ENCODE measurements at places on chromosomes 6 and 20.

DNA sequence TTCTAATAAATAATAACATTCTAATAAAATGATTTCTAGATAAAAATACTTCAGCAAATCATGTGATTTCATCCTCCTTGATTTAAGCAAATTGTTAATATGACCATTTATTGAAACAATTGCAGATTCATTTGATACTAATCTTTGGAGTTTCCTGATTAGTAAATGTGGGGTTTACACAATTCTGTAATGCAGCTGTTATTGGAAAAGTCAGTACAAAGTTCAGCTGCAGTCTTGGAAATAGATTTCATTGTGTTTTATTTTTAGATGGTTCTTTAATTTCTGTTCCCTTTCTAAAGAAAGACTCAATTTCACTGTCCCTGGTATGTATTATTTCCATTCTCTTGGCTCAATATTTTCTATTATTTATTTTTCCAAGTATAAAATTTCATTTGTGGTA lies 342.0 kb downstream of the TBC1D32 start:
- DNase-seq: no peak

- DNase-seq: peak; percentile 17
These were observed 6.3 kb upstream of the LOC128125822 start for GRCh38 chr6:63565727-63566596.

- no peak for DNase-seq
These were observed 59.2 kb upstream of the EYA2 start for GRCh38 chr20:46835418-46835817.

DNA sequence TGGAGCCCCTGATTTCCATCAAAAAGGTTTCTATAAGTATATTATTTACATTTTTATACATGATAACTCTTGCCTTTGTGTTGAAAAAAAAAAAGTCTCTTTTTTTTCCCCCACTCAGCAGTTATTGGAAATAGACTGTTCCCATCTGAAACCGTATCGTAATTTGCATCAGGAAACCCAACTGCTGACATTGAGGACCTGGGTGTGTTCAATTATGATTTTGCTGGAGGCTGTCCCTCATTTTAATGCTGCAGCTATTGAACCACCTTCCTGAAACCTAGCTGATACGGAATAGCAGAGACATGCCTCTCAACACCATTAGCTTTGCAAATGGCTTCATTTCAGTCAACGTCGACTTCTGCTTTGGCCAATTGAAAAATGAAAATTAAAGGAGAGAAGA lies 98.9 kb downstream of the ZNF217 start:
- no peak for DNase-seq

- DNase-seq: peak; percentile 71
These were observed 92.1 kb downstream of the TASP1 start for GRCh38 chr20:13546497-13547131.

- peak; percentile 85 for DNase-seq
These were observed 11.0 kb downstream of the UQCC2 start for GRCh38 chr6:33700391-33701050.

DNA sequence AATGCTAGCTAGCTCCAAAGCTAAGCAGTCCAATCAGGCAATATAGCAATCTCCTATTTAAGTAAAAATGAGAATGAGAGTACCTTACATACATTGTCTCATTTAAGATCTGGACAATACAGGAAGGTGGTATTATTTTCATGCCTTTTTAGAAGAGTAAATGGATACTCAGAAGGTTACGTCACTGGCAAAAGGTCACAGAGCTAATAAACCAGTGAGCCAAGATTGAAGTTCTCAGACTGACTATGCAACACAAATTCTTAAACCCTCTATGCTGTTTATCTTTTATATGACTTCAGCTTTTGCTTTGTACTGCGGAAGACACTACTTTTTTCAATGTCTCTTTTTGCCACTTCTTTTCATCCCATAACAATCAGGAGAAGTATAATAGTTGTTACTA lies 135.2 kb upstream of the PRL start:
- DNase-seq: no peak

GRCh38 chr6:91865889-91866288 lies 1279.0 kb upstream of the MAP3K7 start:
- DNase-seq: no peak

DNA sequence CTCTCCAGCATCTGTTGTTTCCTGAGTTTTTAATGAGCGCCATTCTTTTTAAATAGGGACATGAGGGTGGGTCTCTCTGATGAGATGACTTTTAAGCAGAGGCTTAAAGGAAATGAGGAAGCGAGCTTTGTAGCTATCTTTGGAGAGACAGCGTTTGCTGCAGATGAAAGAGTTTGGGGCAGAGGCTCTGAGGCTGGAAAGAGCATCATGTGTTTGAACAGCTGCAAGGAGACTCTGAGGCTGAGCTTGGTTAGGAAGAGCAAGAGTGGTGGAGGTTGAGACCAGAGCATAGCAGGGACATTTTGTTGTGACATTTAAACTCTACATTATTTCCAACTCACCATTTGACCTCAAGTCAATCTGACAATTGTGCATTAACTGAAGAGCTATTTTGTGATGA lies 38.3 kb upstream of the TMX4 start:
- no peak for DNase-seq

GRCh38 chr6:4344317-4344899 lies 209.0 kb upstream of the ECI2 start:
- DNase-seq: no peak

GRCh38 chr6:39113788-39114187 lies 1.2 kb downstream of the SAYSD1 start:
- DNase-seq: no peak

- no peak for DNase-seq
These were observed 211.5 kb downstream of the GRM1 start for GRCh38 chr6:146240322-146240721.

- DNase-seq: no peak
These were observed 17.3 kb downstream of the TRAF3IP2 start for GRCh38 chr6:111588366-111588765.

GRCh38 chr6:39156801-39157200 lies 41.8 kb upstream of the SAYSD1 start:
- no peak for DNase-seq

DNA sequence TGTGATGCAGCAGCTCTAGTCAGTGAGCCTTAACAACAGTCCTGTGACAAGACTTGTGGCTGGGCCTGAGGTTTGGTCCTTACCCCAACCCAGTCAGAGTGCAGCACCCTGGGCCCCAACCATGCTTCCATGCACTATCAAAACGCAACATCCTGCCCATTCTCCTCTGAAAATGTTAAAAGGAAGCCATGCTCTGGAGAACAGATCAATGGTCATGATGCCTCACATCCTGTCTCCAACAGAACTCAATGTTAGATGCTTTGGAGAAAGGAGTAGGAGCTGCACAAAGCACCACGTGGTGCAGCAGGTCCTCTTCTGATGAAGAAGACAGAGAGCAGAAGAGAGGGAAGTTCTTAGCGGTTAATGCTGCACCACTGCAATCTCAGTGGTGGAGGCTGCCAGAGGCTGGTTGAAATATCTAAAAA lies 41.9 kb downstream of the TRAM2 start:
- no peak for DNase-seq

DNA sequence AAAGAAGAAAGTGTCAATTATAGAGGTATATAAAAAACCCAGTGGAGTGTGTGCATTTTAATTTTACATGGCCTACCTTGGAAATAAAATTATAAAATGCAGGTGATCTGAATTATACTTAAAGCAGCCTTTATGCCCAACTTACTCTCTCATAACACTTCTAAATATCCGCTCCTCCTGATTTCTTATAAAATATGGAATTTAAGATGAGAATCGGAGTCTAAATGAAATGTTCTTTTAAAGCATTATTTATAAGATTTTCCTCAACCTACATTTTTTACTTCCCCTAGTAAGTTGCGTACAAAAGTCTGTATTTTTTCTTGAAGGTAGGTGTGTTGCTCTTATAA lies 3.5 kb downstream of the CITED2 start:
- DNase-seq: no peak

- DNase-seq: no peak
These were observed 124.9 kb downstream of the KLHL32 start for GRCh38 chr6:97049253-97050011.

DNA sequence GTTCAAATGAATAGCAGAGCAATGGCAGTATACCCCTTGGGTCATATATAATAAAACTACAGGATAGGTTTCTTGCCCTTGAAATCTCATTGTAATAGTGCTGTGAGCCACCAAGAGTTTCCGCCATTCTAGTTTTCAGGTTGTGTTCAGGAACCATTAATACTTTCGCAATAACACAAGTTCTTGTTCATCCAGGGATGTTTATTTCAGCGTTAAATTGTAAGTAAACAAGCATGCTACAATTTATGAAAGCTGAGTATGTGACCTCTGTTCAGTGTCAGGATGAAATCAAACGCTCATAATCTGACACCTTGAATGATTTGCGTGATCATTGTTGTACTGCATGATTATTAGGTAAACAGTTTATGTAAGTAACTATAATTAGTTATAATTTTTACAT lies 22.8 kb downstream of the ANKS1A start:
- no peak for DNase-seq

DNA sequence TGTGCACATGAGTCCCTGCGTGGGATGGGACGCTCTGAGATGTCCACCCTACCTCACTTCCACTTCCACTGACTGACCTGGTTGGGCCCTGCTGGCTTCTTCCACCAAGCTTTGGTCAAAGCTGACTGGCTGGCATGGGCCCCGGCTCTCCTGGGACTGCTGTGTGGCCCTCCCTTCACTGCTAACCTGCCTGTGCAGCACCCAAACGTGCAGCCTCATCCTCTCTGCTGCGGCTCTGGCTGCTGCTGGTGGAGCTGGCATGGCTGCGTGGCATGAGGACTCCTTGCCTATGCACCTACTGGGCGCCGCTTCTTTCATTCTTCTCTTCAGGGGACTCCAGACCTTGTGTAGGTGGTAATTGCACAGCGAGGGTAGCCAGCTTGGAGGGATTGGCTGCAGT lies 18.7 kb upstream of the IP6K3 start:
- no peak for DNase-seq

DNA sequence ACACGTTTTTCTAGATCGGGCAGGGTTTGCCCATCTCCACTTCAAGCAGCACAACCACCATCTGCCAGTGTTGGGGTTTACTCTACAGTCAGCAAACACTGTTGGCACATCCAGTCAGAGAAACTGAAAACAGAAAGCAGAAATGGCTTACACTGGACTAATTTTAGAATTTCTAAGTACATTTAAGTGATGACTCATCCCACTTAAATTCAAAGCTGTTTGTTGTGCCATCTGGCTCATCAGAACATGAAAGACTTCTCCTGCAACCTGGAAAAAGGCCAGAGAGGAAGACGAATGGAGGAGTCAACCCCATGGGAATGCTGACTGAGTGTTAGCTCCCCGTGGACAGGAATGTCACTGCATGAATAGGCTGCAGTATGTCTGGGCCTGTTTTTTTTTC lies 21.8 kb downstream of the FAM209B start:
- DNase-seq: peak; percentile 66

DNA sequence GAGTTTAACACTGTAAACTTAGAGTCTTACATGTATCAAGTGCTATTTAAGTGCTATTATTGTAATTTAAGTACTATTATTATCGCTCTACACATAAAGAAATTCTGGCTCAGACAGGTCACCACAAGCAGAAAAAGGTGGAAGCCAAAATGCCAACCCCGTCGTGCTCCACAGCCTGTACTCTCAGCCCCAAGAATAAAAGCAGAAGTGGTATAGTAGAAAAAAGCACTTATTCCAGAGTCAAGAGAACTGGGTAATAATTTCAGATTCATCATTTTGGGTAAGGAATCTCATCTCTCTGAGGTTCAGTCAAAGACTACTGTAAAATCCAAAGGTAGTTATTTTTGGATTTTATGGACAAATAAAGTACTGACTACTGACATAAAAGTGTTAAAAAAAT lies 943 bp downstream of the ZUP1 start:
- no peak for DNase-seq

DNA sequence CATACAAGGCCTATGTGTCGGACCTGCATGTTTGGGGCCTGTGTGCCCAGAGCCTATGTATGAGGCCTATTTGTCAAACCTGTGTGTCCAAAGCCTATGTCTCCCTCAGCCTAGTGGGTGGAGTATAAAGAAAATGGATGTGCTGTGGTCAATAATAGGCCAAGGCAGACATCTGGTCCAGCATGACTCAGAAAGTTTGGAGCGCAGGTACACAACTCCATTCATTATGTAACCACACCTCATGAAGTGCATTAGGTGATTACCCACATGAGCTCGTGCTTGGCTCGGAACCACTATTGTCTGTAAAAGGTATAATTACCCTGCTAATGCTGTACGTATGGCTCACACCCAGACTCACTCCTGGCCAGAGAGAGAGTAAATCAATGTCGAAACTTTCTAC lies 302.4 kb upstream of the POU3F2 start:
- DNase-seq: no peak

DNA sequence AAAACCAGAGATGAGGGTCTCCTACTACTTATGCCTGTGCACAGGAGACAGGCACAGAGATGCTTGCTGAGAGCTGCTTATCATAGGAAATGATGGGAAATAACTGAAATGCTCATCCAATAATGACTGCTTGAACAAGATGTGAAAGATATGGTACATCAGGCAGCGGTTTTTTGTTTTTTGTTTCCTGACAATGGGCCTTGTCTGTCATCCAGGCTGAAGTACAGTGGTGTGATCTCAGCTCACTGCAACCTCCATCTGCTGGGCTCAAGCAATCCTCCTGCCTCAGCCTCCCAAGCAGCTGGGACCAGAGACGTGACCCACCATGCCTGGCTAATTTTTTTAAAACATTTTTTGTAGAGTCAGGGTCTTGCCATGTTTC lies 1.2 kb upstream of the RIPOR3 start:
- no peak for DNase-seq

DNA sequence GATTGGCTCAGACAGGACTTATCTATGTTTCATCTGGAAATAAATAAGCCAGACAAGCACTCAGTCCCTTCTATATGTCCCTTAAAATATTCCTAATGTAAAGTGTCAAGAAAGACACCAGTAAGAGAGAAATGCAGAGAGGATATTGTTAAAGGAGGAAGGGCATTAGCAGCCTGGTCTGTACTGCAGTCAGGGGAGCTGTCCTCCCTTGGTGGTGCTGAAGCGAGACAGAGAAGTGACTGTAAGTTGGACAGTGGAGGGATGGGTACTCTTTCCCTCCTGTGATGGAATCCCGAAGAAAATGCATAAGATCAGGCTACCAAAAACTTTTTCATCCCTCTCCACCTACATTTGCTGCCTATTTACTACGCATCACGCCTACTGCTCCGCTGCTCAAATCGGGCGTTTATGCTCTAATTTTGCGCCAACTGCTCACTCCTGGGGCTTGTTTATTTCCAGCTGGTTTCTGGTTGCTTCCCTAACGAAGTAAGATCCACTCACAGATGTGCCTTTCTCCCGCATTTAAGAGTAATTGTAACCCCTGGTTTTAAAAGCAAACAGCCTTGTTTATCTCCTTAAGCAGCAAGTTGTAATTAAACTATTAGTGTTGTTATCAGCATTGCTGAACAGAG lies 35.2 kb downstream of the PHACTR1 start:
- peak; percentile 60 for DNase-seq

DNA sequence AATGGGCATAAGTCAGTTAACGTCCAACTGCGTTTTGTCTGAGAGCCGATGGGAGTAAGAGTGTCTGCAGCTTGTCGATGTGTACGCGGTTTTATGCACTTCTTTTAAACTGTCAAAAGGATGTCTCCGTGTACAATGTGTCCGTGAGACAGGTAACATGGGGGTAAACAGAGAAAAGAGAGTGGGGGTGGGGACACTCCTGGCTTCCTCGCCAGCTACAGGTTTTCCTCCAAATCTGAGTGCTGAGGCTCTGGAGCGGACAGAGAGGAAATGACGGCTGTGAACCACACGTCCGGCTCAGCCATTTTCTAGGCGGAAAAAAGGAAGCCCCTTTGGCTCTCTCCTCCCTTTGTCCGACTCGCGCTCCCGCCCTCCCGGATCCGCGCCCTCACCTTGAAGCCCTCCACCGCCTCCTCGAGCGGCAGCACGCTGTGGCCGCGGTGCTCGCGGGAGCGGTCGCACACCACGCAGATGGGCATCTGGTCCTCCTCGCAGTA lies 916 bp downstream of the TRIM27 start:
- peak; percentile 59 for DNase-seq

GRCh38 chr6:89217299-89217910 lies at the start of gene GABRR1:
GABRR1 (minus strand) TSS chr6:89217358; CDS start chr6:89217322, 36 bp downstream.
- DNase-seq: no peak
